Left renal pelvis (tissue), 4 donors: ENCODE measurements at places on chromosomes 7 and 10. TPM values are rescaled to one million over a fixed set of nuclear protein-coding genes. Genes with fewer than 3 reads are reported as not detected.

- no peak for DNase-seq
Observed at GRCh38 chr7:28083164-28083997, 97.2 kb downstream of the JAZF1 start.

C10orf53 gene
- not detected for polyA plus RNA-seq

LIPJ gene
- 0.05 TPM for polyA plus RNA-seq

- DNase-seq: no peak
Observed at GRCh38 chr10:24438800-24439199, 229.9 kb downstream of the KIAA1217 start.

SH2D4B gene
- polyA plus RNA-seq: 0.14 TPM

GRCh38 chr10:132918617-132919373 is 23.6 kb downstream of the CFAP46 start:
- no peak for DNase-seq

- DNase-seq: no peak
Observed at GRCh38 chr7:111586711-111587409, 24.6 kb upstream of the IMMP2L start.

DNA sequence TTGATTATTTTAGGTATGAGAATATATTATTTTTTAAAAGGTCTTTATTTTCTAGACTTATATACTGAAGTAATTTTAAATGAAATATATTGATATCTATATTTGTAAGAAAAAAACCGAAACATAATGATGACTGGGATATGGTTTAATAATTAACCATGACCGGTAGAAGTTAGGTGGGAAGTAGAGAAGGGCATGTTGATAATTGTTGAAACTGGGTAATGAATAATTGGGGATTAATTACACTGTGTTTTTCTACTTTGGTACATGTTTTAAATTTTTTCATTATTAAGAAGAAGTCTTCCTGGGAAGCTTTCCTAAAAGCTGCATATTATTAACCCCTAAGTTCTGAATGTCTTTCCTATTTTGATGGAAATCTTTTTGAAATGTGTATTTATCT is 16.3 kb downstream of the TSPAN12 start:
- no peak for DNase-seq

DNA sequence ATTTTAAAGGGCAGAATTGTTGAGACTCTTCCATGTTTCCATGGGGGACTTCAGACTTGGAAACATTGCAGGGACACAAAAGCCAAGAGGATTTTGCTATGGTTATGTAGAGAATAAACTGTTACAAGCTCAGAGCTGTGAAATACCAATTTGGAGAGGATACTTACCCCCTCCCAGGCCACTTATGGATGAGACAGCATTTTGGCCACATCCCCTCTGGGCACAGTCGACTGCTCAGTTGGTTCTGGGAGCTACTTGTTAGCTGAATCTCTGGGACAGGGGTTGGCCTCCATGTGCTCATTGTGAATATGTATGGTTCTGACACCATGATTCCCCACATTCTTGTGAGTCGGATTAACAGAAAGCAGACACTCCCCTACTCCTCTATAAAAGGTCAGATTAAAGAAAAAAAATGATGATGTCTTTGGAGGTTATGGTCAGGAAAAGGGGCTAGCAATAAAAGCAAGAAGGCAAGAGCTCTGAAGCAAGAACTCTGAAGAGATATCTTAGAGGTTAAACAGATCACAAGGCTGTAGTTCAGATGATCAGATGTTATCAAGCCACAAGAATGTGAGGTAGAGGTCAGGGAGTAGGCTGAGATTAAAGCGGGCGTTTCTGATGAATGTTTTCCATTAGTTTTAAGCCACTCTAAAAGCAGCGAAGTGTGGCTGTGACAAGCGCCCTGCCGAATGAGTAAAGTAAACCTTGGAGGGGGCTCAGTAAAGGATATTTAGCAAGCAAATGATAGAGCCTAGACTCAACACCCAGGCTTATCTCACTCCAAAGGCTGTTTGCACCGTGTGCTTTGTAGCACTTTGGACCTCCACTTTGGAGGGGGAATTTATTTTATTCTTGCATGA is 17.2 kb downstream of the STAMBPL1 start:
- DNase-seq: no peak
